Liver (tissue), 10 donors: ENCODE measurements at places on chromosomes 5 and 9. TPM values are rescaled to one million over a fixed set of nuclear protein-coding genes. Genes with fewer than 3 reads are reported as not detected.

GRCh38 chr9:124766815-124767554 lies 4.1 kb downstream of the NR6A1 start:
- DNase-seq, result no peak

GRCh38 chr5:76384705-76385104 lies 18.4 kb upstream of the IQGAP2 start:
- DNase-seq, result no peak

DNA sequence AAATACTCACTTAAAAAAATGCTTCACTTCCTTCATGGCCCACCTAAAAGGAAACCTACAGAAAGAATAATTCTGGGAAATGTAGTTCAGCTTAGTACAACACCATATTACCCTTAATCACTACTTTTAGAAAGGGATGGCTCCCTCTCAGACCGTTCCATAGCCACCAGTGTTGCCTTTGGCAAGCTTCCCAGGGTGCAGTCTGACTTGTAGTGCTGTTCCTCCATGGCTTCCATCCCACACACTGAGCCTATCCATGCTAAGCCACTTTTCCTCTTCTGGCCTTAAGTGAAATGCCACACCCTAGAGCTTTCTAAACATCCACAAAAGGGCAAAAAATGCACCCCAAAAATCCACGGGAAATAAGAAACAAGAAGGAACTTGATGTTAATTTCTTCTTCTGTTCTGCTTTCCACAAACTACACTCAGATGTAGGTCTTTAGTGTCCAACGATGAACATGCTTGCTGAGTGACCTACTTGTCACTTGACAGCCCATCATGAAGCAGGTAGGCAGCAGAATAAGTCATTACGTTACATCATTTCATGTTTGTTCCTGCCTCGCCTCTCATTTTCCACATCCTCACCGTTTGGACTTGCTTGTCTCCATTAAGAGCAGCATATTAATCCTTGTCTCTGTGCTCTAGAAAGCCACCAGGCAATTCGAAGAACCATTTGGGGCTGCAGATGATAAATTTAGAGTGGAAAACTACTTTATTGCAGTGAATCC lies 391.1 kb upstream of the GRAMD2B start:
- no peak for DNase-seq

GRCh38 chr9:137759649-137760321 lies 117.8 kb upstream of the CACNA1B start:
- no peak for DNase-seq

DNA sequence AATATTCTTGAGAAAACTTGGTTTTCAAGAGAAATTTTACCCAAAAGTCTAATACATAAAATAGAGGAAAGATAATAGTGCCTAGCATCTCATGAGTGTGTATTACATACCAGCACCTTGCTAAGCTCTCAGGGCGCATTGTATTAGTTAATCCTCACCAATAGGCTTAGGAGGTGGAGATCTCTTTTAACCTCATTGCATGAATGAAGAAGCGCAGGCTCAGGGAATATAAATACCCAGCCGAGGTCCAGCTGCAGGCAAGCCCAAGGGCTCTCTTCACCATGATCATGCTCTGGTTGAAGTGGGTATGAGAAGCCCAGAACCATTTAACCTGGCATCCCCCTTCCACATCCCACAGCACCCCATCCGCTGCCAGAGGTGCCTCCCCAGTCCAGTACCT lies 46.0 kb downstream of the CAMK2A start:
- DNase-seq, result no peak

GRCh38 chr9:123421186-123421585 lies 65.2 kb downstream of the CRB2 start:
- no peak for DNase-seq

DNA sequence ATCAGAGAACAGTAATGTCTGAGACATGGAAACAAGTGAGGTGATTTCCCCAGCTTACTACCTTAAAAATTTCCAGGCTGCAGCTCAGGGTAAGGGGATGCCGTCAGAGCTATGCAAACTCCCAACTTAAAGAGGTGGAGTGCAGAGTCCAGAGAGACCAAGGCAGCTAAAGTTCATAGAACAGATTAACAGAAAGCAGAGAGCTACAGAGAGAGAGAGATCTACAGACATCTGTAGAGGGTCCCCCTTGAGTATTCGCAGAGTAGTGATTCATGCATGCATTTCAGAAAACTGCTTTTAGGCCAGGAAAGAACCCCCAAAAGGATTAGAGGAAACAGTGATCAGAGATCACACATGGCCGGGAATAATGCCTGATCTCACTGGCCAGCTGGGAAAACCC lies 306.2 kb upstream of the PUM3 start:
- DNase-seq, result no peak

Gene DDX4
- not detected for total RNA-seq

GRCh38 chr5:5649641-5650040 lies 227.2 kb downstream of the ICE1 start:
- no peak for DNase-seq

Gene SLC4A9
- not detected for total RNA-seq

Gene LECT2
- 93.8 TPM for total RNA-seq

DNA sequence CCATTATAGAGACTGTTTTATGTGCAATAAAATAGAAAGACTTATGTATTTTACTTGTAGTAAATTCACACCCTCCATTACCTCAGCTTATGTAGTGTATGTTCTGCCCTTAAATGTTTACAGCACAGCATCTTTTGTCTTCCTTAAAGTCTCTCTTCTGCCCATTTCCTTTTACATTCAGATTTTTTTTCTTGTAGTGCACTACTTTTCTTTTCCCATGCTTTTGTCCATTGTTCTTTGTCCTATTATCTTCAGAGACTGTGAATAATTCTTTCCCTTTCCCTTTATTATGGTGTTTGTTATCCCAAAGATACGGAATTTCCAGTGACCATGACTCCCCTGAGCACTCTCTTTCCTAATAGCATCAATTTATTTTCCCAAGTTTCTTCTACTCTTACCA lies 66.1 kb upstream of the TYRP1 start:
- no peak for DNase-seq

- DNase-seq, result no peak
Measured at GRCh38 chr9:14546693-14547092, 146.5 kb downstream of the ZDHHC21 start.

Gene PKN3
- 4.2 TPM for total RNA-seq

DNA sequence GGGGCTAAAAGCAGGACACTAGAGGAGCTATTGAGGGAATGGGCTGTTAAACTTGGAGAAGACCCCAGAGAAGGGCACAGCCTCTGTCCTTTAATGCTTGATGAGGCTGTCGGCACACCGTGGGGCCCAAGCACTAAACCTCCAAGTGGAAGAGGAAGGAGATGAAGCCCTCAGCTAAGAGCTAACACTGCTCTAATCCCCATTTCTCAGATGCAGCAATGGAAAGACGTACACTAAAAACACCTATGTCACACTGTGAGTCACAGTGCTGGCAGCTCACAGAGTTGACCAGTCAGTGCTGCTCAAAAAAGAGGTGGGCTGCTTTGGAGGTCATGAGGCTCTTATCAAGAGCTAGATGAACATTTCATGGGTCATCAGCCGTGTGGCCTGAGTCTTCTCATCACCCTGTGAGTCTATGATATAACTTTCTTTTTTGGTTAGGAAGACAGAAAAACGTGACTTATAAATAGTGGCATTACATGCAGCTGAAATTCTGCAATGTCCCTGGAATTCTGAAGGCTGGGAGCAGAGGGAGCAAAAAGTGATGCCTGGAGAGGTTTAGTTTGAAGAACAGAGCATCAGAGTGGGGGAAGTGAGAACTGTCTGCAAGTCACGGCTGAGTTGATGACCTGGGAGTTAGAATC lies 21.5 kb downstream of the TNFSF8 start:
- DNase-seq, result no peak

- DNase-seq, result no peak
Measured at GRCh38 chr5:41270423-41271251, 57.3 kb upstream of the C6 start.

GRCh38 chr5:140608722-140609121 lies 24.3 kb downstream of the CD14 start:
- no peak for DNase-seq

- no peak for DNase-seq
Measured at GRCh38 chr5:140555747-140556312, 1.4 kb downstream of the SRA1 start.
